Activated CD8-positive, alpha-beta memory T cell treated with anti-CD3 and anti-CD28 coated beads, Interleukin-2, amount 50 U/mL, for 4 hours (primary cell): ENCODE measurements at places on chromosomes 3 and 15.

DNA sequence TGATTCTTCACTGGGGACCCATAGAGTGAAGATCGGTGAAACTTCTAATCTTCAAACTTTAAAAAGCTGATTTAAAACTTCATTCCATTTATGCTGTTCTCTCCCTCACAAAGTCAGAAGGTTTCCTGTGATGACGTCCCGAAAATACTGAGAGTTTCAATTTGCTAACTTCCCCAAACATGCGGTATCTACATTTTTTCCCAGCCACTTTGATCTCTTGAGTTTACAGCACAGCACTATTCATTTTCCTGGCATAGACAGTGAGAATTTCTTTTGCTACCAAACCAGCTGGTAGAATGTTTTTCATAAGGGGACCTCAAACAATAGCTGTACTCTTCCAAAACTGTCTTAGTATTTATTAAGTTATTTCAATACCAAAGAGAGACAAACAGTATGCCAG lies 156.8 kb downstream of the LSAMP start:
- DNase-seq, result no peak

- no peak for DNase-seq
Measured at GRCh38 chr3:32428092-32429068, 36.7 kb downstream of the CMTM7 start.

GRCh38 chr15:84748274-84749110 lies at the start of gene ZNF592:
Gene ZNF592, plus strand, starts transcription at chr15:84748592. Its CDS starts 34,084 bp downstream, at chr15:84782676.
- peak; percentile 83 for DNase-seq

- no peak for DNase-seq
Measured at GRCh38 chr3:43094851-43095250, 11.0 kb downstream of the POMGNT2 start.

DNA sequence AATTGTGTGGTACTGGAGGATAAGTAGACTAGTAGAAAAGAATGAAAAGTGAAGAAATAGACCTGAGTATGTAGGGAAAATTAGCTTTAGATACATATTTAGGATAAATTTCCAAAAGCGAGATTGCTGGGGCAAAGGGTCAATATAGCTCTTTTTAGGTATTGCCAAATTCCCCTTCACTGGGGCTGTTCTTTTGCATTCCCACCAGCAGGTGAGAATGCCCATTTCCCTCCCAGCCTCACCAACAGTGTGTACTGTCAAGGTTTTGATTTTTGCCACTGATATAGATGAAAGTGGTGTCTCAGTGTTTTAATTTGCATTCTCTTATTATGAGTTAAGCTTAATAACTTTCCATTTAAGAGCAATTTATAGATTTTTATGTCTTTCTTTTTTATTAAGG lies 35.7 kb upstream of the BHLHE40 start:
- no peak for DNase-seq

DNA sequence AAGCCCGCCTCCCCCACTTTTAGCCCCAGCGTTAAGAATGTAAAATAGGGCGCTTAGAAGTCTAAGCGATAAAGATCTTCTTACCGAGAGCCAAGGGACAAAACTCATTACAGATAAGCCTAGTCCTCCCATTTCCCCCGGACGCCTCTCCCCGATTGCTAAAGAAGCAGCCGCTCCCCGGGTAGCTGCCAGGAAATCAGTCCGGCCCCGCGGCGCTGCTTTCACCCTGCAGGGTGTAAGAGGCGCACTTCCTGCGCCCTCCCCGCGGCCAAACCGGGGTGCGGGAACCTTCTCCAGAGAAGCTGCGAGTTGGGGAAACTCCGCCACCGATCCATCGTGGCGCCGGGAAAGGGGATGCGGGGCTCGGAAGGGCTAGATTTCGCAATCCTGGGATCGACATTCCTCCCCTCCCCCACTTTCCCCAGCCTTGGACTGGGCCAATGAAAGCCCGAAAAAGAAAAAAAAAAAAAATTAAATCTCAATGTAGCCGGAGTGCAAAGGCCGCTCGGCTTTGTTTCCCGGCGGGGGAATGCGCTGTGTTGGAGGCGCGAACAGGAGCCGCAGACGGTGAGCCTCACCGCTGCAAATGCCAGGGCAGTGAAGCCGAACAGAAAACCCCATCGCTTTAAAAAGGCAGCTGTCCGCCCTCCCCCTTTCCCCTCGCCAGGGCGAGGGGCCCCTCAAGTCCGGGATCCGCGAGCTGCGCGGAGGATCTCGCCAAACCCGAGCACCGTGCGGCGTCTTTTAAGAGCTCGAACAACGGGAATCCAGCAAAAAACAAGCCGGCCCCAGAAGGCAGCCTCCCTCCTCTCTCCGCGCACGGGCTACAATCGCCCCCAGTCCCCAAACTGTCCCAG lies 626 bp upstream of the PTPRG start:
- no peak for DNase-seq
